Inflammatory macrophage treated with lipopolysaccharide for 1 hour (primary cell): ENCODE measurements at places on chromosomes 7 and 10.

DNA sequence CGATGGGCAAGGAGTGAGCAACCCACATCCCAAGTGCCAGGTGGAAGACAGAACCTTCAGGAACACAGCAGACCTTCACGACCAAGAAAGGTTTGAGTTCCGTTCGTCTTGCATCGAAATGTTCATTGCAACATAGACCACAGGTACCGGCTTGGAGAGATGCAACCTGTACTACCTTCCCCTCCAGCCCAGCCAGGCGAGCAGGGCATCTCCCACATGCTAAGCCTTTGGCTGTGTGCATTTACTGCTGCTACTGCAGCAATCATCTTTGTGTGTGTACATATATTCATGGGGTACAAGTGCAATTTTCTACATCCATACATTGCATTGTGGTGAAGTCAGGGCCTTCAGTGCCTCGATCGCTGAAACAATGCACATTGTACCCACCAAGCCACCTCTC is 58.8 kb downstream of the CTBP2 start:
- no peak for DNase-seq

GRCh38 chr10:96136810-96137209 is 6.7 kb downstream of the ZNF518A start:
- DNase-seq: no peak

GRCh38 chr10:89002226-89002978 is 11.8 kb downstream of the FAS start:
- DNase-seq: no peak

- DNase-seq: no peak
Measured at GRCh38 chr7:55531536-55531935, 40.8 kb downstream of the VOPP1 start.
